ENCODE measurements at places on chromosomes 1 and 21.
A peak's percentile ranks its signal among the peaks of the same experiment; 100 is the strongest.

DNA sequence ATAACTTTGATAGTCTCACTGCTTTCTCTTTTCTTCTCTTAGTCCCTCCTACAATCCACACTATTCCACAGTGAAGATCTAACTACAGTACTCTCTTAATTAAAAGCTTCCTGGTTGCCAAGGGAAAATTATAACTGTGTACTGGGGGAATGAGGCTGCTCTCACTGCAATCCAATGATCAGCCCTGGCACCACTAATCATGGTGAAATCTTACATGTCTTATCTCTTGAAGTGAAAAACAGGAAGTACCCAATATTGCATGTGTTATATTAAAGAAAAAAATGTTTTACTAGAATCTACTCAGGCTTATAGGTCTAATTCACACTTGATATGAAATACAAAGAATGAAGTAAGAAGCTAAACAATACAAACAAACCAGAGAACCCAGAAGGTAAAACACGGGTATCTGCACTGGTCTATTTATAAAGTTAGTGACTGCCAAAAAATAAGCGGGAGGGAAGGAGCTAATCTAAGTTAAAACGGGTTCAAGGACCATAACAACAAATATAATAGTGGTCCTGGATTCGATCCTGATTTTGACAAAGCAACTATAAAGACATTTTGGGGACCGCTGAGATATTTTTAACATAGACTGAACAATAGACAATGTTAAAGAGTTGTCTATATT, 57.5 kb downstream of the RGS2 start:
- DNase-seq = no peak

DNA sequence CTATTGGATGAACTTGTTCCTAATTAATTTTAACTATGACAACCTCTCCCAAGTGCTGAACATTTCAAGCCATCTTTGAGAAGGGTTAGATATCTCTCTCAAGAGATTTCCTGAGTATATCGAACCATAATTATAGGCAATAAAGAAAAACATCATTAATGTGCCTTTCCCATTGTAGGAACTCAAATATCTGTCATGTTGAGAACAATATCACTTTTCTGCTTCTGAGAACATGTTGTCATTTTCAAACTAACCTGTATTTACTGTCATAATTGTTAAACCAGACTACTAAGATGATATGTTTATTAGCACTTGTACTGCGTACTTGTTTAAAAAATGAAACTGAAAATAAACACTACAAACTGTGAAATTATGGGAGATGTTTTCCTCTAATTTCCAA, 4.3 kb downstream of the EPS15 start:
- DNase-seq = no peak

DNA sequence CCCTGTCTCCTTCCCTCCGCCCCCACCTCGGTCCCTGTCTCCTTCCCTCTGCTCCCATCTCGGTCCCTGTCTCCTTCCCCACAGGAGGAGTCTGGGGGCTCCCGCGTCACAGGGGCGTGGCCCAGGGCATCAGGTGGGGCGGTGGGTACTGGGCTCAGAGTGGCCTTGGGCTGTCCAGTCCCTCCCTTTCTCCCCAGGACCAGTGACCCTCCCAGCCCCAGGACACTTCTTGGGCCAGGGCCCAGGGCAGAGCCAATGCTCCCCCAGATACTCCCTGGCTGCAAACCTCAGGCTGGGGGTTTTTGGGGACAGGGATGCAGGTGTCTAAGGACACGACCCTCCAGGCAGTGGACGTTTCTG, 6.8 kb upstream of the RNF223 start:
- no peak for DNase-seq

- DNase-seq = no peak
These were observed 44.9 kb downstream of the PARP1 start for GRCh38 chr1:226362891-226363447.

- no peak for DNase-seq
These were observed 89.0 kb upstream of the CHODL start for GRCh38 chr21:18155508-18156193.

DNA sequence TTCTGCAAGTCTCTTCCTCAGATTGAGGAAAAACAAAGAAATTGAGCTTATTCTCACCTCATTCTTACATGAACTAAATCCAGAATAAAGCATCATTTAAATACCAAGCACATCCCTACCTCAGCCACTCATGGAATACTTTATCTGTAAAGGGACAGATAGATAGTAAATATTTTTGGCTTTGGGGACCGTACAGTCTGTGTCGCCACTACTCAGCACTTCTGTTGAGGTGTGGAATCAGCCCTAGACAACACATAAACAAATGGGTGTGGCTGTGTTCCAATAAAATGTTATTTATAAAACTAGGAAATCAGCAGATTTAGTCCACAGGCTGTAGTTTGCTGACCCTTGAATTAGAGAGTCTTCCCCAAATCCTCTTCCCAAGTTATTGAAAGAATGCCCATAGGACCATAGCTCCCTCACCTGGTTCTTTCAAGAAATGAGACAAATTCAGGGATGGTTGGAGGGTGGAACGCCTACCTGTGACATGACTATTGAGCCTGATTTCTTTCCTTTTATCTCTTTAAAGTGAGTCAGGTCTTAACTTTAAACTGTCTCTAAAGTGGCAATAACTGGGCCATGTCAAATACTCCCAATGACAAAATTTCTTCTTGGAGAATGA, 878.5 kb downstream of the USP25 start:
- no peak for DNase-seq

DNA sequence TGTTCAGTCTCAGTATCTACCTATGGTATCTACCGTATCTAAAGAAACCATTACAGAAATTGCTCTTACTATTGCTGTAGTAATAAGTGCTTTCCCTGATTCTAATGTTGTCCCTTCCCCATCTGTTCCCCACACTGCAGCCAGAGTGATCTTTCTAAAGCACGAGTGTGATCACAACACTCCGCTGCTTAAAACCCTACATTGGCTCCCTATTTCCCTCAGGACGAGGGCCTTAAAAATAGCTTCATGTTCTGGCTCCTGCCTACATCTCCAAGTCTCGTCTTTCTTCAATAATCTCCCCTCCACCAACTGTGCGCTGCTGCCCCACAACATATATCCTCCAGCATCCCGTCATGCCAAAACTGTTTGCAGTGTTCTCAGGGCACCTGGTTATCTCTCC, 150.6 kb downstream of the SDCCAG8 start:
- no peak for DNase-seq

DNA sequence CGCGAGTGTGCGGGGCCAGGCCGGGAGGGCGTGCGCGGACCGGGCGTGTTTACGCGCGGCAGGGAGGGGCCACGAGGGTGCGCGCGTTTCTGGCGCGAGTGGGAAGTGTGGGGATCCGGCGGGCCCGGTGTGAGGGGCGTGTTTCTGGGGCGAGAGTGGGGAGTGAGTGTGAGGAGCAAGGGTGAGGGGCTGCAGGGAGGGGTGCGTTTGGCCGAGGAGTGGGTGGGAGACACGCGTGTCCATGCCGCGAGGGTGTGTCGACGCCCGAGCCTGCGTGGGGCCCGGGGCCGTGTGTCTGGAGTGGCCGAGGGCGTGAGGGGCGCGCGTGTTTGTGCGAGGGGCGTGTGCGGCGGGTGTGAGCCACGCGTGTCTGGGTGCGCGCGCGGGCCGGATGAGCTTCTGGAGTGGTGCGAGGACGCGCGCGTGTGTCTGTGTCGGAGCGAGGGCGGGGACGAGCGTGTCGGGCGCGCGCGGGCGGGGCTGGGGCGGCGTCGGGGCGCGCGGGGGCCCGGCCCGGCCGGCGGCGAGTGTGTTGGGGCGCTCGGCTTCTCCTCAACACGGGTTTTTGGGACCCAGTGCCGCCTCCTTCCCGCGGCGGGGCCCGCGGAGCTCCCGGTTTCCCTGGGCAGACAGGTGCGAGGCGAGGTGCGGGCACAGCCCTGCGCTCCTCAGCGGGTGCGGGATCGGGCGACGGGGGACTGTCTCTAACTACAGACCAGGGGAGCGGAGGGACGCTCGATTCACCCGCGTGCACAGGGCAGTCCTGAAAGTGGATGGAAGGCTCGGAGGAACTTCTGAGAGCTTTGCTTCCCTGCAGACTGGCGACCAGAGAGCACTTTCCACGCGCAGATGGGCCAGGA, 65.8 kb upstream of the VAMP3 start:
- DNase-seq = peak; percentile 38

GRCh38 chr1:155261493-155261851, 688 bp downstream of the SCAMP3 start:
- no peak for DNase-seq

DNA sequence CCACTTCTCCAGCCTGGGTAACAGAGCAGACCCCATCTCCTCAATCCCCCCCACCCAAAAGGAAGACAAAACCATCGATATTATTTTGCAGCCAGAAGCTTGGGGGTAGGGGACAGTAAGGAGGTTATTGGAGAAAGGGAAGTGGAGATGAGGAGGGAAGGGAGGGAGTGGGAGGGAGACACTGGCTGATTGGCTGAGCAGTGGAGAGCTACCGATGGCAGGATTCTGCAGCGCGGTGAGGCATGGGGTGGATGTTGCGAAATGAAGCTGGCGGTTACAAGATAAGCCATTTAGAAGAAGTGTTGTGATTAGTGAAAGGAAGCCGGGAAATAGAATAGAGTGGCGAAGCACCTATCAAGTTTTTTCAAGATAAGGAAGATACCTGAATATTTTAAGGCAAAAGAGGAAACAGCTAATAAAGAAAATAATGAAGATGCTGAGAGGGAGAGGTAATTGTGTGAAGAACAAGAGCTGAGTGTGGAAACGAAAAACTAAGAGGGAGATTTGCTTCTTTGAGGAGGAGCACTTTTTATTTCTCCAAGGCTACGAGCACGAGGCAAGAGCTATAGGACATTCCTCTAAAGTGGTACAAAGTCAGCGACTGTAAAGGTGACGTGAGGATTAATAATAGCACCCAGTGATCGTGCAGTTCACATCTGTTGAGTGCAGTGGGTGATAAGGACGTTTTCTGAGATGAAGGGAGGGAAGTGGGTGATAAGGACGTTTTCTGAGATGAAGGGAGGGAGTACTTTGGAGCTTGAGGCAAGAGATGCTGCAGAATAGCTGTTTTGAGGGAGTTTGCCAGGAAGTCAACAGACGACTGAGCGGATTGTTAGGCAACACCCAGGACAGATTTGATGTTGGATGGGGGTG, 103.2 kb upstream of the KIF26B start:
- no peak for DNase-seq

DNA sequence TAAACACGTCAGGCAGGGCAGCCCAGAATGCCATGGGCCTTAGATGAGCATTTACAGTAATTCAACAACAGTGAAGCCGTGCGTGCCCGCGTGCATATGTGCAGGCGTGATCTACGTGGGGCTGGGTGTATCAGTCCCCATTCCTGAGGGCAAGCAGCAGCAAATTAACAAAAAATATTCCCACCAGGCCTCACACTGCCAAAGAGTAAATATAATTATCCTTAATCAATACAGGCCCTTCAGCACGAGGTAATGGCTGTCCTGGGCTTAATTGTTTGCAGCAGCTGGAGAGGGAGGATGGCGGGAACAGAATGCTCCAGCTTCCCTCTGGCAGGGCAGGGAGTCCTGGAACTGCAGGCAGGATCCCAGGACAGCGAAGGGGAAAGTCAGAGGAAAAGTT, 91.8 kb downstream of the DDX20 start:
- no peak for DNase-seq

GRCh38 chr1:200147742-200148141, 120.2 kb downstream of the NR5A2 start:
- DNase-seq = no peak

DNA sequence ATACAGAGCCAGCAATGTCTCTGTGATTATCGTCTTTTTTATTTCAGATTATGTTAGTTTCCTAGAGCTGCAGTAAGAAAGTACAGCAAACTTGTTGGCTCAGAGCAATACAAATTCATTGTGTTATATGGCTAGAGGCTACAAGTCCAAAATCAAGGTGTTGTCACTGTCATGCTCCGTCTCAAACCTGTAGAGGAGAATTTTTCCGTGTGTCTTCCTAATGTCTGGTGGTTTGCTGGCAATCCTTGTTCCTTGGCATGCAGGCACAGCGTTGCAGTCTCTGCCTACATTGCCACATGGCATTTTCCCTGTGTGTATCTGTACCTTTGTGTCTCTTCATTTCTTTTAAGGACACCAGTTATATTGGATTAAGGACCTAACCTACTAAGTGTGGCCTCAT, 244.4 kb downstream of the LRRIQ3 start:
- no peak for DNase-seq

DNA sequence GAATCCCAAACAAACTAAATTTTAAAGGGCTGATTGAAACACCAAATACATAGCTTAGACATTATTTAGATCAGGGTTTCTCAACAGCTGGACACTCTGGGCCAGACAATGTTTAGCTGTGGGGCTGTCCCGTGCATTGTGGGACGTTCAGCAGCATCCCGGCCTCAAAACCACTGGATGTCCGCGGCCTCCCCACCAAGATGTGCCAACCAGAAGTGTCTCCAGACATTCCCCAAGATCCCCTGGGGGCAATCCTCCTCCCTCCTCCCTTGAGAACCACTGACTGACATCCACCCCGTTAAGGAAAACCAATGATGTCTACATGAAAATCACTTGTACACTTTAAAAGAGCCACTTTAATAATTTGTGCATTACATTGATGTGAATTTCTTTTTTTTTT, 38.4 kb downstream of the CLSTN1 start:
- no peak for DNase-seq

Data from T-helper 9 cell (primary cell).